ENCODE measurements at places on chromosomes 2 and 18.

- no peak for DNase-seq
Measured at GRCh38 chr2:171895786-171896185, 1.7 kb upstream of the SLC25A12 start.

- DNase-seq: no peak
Measured at GRCh38 chr2:203532957-203533658, 2.0 kb downstream of the RAPH1 start.

- no peak for DNase-seq
Measured at GRCh38 chr18:10660179-10660884, 134.5 kb downstream of the NAPG start.

DNA sequence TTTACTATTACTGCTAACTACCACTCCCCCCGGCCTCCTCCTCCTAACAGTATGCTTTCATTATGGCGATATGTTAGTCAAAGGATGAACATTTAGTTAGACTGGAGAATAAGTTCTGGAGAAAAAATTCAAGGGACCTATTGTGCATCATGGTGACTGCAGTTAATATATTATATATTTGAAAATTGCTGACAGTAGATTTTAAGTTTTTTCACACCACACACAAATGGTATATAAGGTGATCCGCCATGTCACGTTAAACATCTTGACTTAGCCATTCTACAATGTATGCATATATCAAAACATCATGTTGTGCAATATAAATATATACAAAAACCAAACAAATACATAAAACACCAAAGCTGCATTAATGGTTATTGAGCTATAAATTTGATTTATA, 873.7 kb downstream of the CNTNAP5 start:
- DNase-seq: no peak

- DNase-seq: no peak
Measured at GRCh38 chr18:78979730-78980278, at the start of gene SALL3. SALL3 (plus strand) TSS chr18:78979818; CDS start chr18:78980275, 457 bp downstream.

GRCh38 chr2:109131777-109132176, 2.8 kb downstream of the SH3RF3 start:
- DNase-seq: no peak

GRCh38 chr2:173968551-173968950, 3.4 kb upstream of the SP3 start:
- DNase-seq: no peak

DNA sequence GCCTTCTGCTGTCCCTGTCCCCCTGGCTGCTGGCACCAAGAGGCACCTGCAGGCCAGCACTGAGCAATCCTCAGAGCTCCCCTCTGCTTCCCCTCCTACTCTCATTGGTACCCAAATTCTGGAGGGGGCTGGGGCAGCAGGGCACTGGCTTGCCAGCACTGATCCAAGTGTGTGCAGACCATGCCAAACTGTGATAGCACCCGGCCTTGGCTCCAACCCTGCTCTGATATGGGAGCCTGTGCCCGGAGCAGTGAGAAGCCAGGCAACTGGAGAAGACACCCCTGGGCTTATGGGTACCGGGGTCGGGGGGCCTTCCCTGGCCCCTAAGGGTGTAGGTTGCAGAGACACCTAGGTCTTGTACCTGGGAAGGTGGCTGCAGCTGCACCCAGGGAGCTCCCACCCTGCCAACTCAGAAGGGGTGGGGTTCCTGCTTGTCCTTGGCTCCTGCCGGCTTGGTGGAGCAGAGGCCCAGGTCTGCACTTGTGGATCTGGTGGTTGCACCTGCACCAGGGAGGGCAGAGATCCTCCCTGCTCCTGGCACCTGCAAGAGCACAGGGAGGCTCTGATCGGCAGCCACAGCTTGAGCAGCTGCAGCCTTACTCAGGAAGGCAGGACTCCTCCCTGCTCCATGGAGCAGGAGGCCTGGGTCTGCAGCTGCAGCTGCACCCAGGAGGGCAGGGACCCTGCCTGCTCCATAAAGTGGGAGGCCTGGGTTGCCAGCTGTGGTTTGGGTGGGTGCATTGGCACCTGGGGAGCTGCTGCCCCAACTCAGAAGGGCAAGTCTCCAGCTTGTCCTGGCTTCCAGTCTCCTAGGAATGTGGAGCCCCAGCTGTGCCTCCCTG, 96.3 kb downstream of the BCL2L11 start:
- no peak for DNase-seq

DNA sequence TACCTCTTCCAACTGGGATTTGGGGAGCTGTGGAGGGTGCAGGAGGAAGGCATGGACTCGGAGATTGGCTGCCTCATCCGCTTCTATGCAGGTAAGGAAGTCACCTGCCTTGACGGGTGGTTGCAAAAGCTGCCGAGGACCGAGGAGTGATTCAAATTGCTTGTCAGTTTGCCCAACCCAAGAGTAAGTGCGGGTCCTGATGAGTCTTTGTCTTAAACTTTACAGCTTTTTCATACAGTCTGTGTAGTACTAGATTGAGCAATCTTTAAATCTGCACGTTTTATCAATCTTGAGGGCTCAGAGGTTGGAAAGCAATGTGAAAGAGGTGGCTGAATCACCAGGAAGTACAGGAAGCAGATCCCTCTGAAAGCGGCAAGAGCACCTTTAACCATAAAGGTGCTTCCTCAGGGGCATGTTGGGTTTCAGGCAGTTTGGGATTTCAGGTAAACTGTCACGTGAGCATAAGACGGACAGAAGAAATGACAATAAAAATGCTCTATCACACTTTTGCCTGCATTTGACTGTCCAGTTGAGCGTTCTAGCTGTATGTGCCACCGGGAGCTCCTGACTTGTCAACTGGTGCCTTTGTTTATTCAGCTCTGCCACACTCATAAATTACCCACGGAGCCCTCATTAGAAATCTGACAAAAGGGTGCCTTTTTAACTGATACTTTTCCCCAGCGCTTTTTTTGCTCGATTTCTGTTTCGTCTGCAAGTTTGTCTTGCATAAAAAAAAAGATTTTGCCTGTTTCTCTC, 2.0 kb downstream of the PHLPP1 start:
- DNase-seq: no peak

- DNase-seq: no peak
Measured at GRCh38 chr2:231920795-231921194, 5.4 kb downstream of the NPPC start.

DNA sequence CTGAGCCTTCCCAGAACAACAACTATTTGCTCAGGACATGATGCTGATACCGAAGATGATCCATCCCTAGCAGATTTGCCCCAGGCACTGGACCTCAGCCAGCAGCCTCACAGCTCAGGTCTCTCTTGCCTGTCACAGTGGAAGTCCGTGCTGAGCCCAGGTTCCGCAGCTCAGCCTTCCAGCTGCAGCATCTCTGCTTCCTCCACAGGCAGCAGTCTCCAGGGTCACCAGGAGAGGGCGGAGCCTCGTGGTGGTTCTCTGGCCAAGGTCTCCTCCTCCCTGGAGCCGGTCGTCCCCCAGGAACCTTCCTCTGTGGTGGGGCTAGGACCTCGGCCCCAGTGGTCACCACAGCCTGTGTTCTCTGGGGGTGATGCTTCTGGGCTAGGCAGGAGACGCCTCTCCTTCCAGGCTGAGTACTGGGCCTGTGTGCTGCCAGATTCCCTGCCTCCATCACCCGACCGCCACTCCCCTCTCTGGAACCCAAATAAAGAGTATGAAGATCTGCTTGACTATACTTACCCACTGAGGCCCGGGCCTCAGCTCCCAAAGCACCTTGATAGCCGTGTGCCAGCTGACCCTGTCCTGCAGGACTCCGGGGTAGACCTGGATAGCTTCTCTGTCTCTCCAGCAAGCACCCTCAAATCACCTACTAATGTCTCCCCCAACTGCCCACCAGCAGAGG, 15.4 kb downstream of the CEP68 start:
- no peak for DNase-seq

GRCh38 chr2:67840460-67841068, 222.2 kb downstream of the C1D start:
- DNase-seq: no peak

- DNase-seq: no peak
Measured at GRCh38 chr2:212421556-212422334, 116.9 kb downstream of the ERBB4 start.

- no peak for DNase-seq
Measured at GRCh38 chr18:75109319-75109691, 99.6 kb downstream of the PTGR3 start.

DNA sequence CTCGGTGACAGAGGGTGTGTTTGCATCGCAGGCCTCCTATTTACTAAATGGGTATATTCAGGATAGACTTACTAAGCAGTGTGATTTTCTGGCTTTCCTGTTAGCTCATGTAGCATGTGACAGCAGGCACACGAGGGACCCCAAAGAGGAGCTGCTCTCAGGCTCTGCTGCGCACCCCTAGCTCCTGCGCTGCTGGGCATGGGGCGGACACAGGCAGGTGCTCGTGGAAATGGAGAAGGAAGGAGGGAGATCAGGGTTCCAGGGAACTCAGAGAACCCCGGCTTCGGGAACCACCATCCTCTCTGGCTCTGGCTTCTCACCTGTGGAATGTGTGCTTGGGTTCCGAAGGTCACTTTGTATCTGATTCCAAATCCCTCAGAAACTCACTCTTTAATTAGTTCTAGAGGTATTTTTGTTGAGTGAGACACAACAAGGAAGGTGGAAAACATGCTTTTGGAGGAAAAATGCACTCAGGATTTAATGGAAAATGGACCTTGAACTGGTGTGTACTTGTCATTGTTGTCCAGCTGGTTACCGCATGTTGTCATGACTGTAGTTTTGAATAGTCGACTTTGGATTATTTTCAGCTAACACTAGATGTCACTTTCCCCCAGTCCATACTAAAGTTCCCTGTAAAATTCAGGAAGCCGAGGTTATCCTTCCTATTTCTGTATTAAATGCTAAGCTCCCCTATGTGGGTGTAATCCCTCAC, 3.5 kb downstream of the SNTG2 start:
- no peak for DNase-seq

- no peak for DNase-seq
Measured at GRCh38 chr18:24466771-24467170, 6.3 kb downstream of the HRH4 start.

- DNase-seq: no peak
Measured at GRCh38 chr18:9362869-9363268, 28.3 kb downstream of the TWSG1 start.

DNA sequence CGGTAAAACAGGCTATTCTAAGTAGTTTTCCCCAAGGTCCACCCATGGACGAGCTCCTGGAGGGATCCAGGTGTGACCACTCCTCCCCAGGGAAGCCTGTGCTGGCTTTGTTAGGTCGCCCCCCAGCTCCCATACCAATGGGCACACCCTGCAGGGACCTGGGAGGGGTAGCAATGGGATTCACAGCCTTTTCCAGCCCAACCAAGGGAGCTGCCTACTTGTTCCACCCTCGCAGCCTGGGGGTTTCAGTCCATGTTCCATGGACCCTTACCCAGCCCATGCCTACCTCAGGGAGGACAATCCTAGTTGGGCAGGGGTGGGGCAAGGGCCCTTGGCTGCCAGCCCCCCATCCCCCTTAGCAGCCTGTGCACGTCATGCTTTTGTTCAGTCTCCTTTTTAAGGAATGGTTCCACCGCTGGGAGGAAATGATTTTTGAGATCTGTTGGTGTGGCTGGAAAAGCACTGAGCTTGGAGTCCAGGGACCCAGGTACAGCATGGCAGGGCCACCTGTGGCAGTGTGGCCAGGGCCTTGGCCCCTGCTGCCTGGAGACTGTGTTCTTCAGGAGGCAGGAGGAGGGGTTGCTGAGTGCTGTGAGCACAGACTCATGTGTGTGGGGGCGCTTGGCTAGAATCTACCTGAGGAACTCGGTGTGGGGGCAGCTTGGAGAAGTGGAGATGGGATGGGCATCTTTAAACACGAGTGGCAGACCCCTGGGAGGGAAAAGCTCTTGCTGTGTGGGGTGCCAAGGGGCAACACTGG, 166.8 kb downstream of the TWIST2 start:
- no peak for DNase-seq

DNA sequence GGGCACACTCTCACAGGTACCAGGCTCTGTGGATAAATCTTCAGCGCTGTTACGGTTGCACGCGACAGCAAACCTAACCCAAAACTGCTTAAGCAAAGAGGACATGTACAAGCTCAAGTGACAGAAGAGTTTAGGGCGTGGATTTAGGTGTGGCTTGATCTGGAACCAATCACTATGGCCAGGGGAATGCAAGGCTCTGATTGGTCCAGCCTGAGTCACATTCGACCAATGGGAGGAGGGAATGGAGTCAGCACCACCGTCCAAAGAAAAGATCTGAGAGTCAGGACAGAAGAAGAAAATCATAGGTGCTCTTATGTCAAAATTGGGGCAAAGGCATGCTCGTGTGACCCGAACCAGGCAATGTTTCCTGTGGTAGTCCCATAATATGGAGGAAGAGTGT, 139.0 kb downstream of the TRIM43 start:
- no peak for DNase-seq

DNA sequence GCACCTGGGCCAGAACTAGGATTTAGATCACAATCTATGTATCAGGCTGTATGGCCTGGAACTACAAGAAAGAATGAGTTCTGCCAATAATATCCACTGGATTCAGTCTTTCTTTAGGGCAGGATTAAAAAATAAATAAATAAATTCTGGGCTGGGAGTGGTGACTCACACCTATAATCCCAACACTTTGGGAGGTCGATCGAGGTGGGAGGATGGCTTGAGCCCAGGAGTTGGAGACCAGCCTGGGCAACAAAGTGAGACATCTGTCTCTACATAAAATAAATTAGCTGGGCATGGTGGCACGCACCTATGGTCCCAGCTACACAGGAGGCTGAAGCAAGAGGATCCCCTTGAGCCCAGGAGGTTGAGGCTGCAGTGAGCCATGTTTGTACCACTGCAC, 8.1 kb downstream of the AMMECR1L start:
- DNase-seq: no peak

DNA sequence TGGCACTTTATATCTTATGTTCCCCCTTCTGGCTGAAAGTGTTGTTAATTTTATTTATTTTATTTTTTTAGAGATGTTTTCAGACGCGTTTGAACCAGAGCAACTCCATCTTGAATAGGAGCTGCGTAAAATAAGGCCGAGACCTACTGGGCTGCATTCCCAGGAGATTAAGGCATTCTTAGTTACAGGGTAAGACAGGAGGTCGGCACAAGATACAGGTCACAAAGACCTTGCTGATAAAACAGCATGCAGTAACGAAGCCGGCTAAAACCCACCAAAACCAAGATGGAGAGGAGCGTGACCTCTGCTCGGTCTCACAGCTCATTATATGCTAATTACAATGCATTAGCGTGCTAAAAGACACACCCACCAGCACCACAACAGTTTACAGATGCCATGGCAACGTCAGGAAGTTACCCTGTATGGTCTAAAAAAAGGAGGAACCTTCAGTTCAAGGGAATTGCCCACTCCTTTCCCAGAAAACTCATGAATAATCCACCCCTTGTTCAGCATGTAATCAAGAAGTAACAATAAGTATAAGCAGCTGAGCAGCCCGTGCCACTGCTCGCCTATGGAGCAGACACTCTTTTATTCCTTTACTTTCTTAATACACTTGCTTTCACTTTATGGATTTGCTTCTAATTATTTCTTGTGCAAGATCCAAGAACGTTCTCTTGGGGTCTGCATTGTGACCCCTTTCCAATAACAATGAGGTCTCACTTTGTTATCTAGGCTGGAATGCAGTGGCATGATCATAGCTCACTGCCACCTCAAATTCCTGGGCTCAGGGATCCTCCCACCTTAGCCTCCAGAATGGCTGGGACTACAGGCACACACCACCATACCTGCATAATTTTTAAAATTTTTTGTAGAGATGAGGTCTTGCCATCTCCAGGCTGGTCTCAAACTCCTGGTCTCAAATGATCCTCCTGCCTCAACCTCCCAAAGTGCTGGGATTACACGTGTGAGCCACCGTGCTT, 55.9 kb downstream of the CACNB4 start:
- DNase-seq: no peak

All from stimulated activated CD4-positive, alpha-beta T cell treated with anti-CD3 and anti-CD28 coated beads, Interleukin-15, amount 100 ng/mL, for 48 hours (primary cell).